ENCODE measurements at places on chromosomes 4 and X.

GRCh38 chr4:159515314-159516025 is 412.6 kb downstream of the RAPGEF2 start:
- no peak for DNase-seq

DNA sequence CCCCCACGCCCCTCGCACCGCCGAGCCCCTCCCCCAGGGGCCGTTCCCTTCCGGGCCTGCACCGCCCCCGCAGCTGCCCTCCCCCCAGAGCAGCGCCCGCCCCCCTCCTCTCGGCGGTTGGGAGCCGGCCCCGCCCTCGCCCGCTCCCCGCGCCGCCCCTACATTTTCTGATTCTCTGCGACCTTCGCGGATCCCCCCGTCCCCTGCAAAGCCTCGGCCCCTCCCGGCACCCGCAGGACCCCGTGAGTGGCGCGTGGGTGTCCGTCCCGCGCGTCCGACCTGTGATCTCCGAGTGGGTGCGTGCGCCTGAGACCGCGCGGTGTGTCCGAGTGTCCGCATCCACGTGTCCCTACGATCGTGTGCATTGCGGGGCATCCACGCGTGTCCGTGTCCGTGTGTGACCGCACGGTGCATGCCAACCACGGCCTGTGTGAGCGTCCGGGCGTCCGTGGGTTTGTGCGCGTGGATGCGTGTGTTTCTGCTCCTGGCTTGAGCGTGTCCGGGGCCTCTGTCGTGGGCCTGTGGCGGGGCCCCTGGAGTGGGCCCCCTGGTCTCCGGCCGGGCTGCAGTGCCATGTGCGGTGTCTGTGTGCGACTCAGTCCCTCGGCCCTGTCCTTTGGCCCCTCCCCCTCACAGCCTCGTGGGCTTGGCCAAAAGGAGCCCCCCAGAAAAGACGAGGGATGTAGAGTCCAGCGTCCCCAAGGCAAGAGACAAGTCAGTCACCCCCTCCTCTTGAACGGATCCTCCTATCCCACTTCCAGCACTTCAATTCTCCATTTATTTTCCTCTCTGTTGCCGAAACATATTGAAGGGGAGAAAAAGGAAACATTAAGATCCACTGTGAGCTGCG is 8.8 kb upstream of the NKX1-1 start:
- no peak for DNase-seq

- DNase-seq, result peak; percentile 16
These were observed 31.1 kb downstream of the F11 start for GRCh38 chr4:186297013-186297645.

DNA sequence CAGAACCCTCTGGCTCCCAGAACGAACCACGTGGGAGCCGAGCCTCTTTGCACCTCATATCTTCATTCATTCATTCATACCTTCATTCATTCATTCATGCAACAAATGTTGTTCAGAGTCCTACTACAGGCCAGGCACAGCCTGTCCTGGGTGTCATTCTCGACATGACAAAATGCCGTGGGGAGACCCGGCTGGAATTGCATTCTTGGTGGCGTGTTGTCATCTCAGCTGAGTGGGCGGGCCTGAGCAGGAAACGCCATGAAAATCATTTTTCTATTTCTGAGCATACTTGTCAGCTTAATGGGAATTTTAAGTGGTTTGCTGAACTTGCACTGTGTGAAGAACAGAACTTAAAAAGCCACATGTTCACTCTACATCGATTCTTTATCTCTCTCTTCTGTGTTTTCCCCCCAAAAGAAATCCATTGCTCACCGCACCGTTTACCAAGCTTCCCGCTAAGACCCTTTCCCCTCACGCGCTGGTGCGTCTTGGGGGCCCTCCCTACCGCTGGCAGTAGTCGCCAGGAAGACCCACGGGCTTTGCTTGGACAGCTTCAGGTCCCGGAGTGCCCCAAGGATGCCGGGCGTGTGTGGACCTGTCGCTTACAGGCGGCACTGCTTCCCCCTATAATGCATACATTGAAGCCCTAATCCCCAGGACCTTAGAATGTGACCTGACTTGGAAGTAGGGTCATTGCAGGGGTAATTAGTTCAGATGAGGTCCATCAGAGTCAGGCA is 41.6 kb upstream of the HMX1 start:
- DNase-seq, result no peak

DNA sequence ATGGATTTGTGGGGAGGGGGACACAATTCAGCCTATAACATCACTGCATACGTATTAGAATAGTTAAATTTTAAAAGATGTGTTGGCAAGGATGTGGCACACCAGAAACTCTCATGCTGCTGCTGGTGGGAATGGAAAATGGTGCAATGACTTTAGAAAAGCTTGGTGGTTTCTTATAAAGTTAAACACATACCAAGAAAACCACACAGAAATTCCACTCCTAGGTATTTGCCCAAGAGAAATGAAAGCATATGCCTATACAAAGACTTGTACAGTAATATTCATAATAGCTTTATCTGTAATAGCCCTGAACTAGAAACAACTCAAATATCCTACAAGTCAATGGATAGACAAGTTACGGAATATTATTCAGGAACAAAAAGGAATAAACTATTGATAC is 71.3 kb upstream of the PDHA1 start:
- DNase-seq, result no peak

DNA sequence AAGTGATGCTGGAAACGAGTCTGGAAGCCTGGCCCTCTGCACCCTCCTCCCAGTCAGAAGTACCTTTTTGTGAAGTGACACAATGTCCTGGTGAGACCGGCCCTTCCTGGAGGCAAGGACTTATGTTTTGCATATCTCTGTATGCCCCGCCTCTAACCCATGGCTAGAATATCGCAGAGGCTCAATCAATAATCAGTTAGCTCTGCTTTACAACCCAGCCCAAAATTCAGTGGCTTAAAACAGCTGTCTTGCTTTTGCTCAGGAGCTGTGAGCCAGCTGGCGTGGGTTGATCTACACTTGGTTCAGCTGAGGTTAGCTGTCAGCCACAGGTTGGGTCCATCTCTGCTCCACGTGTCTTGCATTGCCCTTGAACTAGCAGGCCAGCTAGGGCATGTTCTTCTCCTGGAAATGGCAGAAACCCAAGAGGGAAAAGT is 98.8 kb upstream of the METTL14 start:
- DNase-seq, result no peak

DNA sequence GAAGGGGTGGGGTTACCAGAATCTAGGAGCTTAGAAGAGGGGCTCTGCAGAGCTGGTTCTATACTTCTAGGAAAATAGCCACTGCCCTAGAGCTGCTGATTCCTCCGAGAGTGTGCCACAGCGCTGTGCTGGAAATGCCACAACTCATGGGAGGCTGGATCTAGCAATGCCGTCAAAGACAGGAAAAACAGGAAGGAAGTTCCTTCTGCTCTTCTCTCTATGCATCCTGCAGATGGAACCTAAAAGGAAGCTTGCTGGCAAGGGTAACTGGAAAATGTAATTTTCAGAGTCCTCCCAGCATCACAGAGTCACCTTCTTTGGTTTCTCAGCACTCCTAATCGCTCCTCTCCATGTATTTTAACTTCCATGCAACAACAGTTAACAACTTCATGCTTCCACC is 121.2 kb upstream of the TLL1 start:
- no peak for DNase-seq

- DNase-seq, result no peak
These were observed 16.7 kb downstream of the FBXL5 start for GRCh38 chr4:15638418-15638817.

- no peak for DNase-seq
These were observed 2183.9 kb upstream of the TENM3 start for GRCh38 chr4:180059216-180059881.

DNA sequence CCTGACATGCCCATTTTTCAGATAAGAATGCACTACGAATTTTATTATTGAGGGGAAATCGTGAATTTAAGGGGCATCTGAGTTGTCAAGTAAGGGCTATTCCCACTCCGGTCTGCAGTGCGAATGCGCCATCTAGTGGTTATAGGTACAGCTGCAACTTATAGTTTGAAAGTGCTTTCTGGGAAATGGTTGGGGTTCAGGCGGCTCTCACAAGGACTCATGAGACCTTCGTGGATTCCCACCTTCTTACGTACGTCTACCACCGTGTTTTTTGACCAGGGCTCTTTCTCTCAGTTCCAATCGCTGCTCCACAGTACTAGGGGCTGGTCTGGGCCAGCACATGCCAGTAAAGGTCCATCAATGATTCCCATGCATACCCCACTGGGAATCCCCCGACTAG is 12.3 kb downstream of the MSL3 start:
- no peak for DNase-seq

- no peak for DNase-seq
These were observed 1038.6 kb downstream of the STPG2 start for GRCh38 chr4:97104666-97105065.

- no peak for DNase-seq
These were observed 30.4 kb downstream of the FAT1 start for GRCh38 chr4:186693159-186693815.

DNA sequence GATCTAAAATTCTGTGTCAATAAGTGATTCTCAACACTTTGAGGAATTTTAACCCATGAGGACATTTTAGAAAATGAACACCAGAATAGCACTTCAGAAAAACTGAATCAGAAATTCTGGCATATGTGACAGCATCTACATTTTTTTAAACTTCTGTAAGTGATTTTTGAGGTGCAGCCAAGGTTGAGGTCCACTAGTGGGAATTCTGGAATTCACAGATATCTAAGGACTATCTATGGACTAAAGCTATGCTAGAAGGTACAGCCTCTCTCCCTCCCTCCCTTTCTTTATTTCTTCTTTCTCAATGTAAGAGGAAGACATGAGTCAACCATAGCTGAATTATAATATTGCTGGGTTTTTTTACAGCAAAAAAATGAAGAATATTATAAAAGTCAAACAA is 508.2 kb upstream of the ATOH1 start:
- DNase-seq, result no peak

GRCh38 chrX:136453114-136453513 is 34.6 kb upstream of the BRS3 start:
- no peak for DNase-seq

GRCh38 chrX:79564362-79564761 is 197.2 kb upstream of the ITM2A start:
- no peak for DNase-seq

DNA sequence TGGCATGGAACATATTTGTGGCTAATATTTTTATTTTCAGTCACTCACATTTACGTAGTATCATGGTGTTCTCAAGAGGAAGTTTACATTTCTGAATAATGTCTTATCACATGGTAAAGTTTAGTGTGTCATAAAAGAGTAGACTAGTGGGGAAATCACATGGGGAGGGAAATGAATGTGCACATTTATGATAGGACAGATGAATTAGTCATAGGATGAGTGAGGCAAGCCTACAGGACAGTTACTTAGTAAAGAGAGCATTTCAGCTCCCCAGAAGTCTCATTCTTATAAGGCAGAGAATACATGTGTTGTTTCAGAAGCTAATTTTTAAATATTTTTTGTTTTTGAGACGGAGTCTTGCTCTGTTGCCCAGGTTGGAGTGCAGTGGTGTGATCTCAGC is 6.2 kb downstream of the GK start:
- no peak for DNase-seq

- peak; percentile 12 for DNase-seq
These were observed 29.5 kb downstream of the DMP1 start for GRCh38 chr4:87679449-87680169.

DNA sequence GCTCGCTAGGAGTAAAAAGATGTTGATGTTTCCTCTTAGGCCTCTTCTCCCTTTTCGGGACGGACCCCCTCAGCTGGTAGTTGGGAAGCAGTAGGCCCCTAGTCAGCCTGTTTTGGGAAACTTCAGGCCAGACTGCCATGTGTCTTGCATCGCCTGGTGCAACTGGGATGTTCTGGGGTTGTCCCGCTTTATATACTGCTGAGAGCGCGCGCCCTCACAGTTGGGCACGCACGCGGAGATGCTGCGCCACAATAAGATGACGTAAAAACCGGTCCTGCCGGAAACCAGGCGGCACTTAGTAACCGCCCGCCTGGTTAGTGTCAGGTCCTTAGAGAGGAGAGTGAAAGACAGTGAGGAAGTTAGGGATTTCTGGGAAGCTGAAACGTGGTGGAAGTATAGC is 231.3 kb upstream of the CT83 start:
- no peak for DNase-seq

GRCh38 chr4:39044956-39045826 is 13.0 kb upstream of the TMEM156 start:
- no peak for DNase-seq

GRCh38 chr4:75251547-75251946 is 262.7 kb downstream of the RCHY1 start:
- peak; percentile 27 for DNase-seq

- no peak for DNase-seq
These were observed 60.3 kb upstream of the DDX3X start for GRCh38 chrX:41273638-41274037.

- DNase-seq, result no peak
These were observed 58.8 kb upstream of the LHFPL1 start for GRCh38 chrX:112738347-112739033.

DNA sequence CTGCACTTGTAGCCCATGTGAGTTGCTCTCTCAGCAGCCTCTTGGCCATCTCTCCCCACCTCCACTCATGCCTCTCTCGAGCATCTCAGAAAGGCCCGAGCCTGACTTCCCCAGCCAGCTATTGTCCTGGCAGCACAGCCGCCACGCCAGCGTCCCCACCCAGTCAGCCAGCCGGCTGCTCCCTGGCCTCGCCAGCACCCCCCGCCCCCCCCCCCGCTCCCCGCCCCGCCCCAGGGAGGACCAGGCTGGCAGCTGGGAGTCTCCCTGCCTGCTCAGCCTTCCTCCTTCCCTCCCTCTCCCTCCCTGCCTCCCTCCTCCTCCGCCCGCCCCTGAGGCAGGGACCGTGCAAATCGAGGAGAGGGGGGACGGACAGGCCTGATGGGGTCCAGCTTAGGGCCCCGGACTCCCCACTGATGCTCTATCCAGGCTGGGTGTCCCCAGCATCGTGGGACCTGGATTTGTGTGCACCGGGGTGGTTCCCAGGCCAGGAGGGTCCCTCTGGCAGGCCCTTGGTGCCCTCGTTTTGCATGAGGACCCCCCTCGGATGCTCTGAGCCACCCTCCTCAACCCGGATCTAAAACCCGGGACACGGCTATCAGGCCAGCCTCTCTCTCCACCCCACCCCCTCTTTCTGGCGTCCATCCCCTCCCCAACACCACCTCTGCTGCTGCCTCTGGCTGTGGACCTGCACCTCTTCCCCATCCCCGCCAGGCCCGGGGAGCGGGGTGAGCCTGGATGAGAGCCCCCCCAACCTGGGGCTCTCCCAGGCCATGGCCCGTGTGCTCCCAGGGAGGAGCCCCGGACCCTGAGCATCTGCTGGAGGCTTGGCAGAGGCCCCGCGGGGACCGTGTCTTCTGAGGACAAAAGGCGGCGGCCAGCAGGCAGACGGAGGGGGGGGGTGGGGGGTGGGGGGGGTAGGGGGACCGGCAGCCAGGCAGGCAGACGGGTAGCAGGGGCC is at the start of gene GPR173:
Gene GPR173, plus strand, starts transcription at position 621 of the 958 bp plus-strand sequence. CDS start 27,833 bp downstream, outside the sequence.
- no peak for DNase-seq

DNA sequence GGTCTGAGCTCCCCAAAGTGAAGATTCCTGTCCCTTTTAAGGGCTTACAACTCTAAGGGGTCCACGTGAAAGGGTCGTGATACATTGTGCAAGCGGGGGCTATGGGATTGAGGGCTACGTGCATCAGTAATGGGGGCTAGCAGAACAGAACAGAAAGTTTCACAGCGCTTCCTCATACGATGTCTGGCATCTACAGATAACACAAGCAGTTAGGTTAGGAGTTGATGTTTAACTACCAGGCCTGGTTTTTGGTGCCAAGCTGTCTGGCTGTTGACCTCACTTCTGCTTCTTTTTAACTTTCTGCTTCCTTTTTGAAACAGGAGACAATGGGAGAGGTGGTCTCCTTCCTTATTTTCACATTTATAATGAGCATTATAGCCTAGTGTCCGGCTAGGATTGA is 368.6 kb upstream of the CXorf51A start:
- no peak for DNase-seq

- no peak for DNase-seq
These were observed 21.8 kb upstream of the BBS12 start for GRCh38 chr4:122710434-122711308.

Measured in GM12864 (cell line).